ENCODE measurements at places on chromosomes 5 and 9. TPM values are rescaled to one million over a fixed set of nuclear protein-coding genes. Genes with fewer than 3 reads are reported as not detected.

The SMIM27 gene
- total RNA-seq = 1.1 TPM

The TPPP gene
- total RNA-seq = under 0.01 TPM

The SLC36A3 gene
- total RNA-seq = not detected

The TXNDC8 gene
- not detected for total RNA-seq

The GLT6D1 gene
- not detected for total RNA-seq

The ERBIN gene
- total RNA-seq = 70.1 TPM

The SPINK4 gene
- total RNA-seq = not detected

The NKD2 gene
- not detected for total RNA-seq

The FRMD3 gene
- under 0.01 TPM for total RNA-seq

The MYOT gene
- total RNA-seq = not detected

The SHISAL2B gene
- total RNA-seq = not detected

The OLFM1 gene
- 0.36 TPM for total RNA-seq

The RNF183 gene
- total RNA-seq = not detected

The C5orf58 gene
- not detected for total RNA-seq

The SPINK5 gene
- not detected for total RNA-seq

The FCN2 gene
- not detected for total RNA-seq

The PAPPA gene
- total RNA-seq = 12.4 TPM

The ZNF879 gene
- 3.4 TPM for total RNA-seq

The ITK gene
- total RNA-seq = not detected

The FUT7 gene
- total RNA-seq = not detected

The FOXD1 gene
- total RNA-seq = 3.2 TPM

The CD14 gene
- 0.18 TPM for total RNA-seq

The TMEM252 gene
- not detected for total RNA-seq

The ECM2 gene
- total RNA-seq = 0.36 TPM

The INSYN2B gene
- 33.5 TPM for total RNA-seq

The SEMA6A gene
- 0.36 TPM for total RNA-seq

The SSNA1 gene
- 63.9 TPM for total RNA-seq

The TLX3 gene
- not detected for total RNA-seq

The NXNL2 gene
- total RNA-seq = 3.2 TPM

The TUSC1 gene
- 2.0 TPM for total RNA-seq

The C9orf50 gene
- not detected for total RNA-seq

The PDE8B gene
- total RNA-seq = under 0.01 TPM

The GMCL2 gene
- total RNA-seq = not detected

The OR1Q1 gene
- not detected for total RNA-seq

The GDF9 gene
- total RNA-seq = 0.18 TPM

The EIF4E1B gene
- not detected for total RNA-seq

The TGFBI gene
- total RNA-seq = 483 TPM

The MACIR gene
- total RNA-seq = 21.3 TPM

The CDH6 gene
- 232 TPM for total RNA-seq

The SNX30 gene
- 18.8 TPM for total RNA-seq

The WNT8A gene
- not detected for total RNA-seq

All from IMR-90 (cell line).